ENCODE measurements at places on chromosomes 13 and 19.

- no peak for DNase-seq
Measured at GRCh38 chr13:51998723-51999509, 12.3 kb downstream of the ATP7B start.

DNA sequence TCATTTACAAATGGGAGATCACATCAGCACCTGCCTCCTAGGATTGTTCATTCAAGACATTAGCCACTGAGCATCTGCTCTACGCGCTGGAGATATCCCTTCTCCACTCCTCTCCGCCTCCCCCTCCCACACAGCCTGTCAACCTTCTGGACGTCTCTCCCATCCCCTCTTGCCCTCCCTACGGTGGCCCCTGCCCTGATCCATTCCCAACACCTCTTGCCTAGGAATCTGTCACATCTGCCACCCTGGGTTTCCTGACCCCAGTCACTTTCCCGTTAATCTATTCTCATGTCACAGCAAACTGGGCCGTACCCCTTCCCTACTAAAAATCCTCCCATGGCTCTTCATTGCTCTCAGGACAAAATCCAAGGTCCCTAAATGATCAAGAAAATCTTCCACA, 10.3 kb downstream of the DYRK1B start:
- no peak for DNase-seq

- DNase-seq = no peak
Measured at GRCh38 chr13:20826843-20827560, 53.2 kb upstream of the EEF1AKMT1 start.

GRCh38 chr19:33745297-33745696, 51.4 kb upstream of the KCTD15 start:
- no peak for DNase-seq

DNA sequence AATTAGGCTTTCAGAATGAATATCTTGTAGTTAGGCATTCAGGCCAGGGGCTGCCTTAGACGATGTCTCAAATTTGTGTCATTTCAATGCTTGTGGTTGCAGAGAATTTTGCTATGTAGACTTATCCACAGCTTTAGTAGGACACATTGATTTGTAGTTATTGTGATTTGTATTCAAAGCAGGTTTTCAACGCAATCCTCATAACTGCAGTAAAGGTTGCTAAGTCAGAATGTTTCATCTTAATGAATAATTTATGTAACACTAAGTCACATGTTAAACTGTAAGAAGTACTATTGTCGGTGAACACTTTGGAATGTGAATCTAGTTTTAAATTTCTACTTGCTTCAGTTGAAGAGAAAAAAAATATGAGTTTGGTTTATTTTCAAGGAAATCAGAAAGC, 1117.2 kb upstream of the SPRY2 start:
- no peak for DNase-seq

GRCh38 chr13:114200399-114200911, 21.4 kb downstream of the CFAP97D2 start:
- DNase-seq = no peak

- DNase-seq = no peak
Measured at GRCh38 chr13:94028650-94029049, 450.8 kb downstream of the DCT start.

DNA sequence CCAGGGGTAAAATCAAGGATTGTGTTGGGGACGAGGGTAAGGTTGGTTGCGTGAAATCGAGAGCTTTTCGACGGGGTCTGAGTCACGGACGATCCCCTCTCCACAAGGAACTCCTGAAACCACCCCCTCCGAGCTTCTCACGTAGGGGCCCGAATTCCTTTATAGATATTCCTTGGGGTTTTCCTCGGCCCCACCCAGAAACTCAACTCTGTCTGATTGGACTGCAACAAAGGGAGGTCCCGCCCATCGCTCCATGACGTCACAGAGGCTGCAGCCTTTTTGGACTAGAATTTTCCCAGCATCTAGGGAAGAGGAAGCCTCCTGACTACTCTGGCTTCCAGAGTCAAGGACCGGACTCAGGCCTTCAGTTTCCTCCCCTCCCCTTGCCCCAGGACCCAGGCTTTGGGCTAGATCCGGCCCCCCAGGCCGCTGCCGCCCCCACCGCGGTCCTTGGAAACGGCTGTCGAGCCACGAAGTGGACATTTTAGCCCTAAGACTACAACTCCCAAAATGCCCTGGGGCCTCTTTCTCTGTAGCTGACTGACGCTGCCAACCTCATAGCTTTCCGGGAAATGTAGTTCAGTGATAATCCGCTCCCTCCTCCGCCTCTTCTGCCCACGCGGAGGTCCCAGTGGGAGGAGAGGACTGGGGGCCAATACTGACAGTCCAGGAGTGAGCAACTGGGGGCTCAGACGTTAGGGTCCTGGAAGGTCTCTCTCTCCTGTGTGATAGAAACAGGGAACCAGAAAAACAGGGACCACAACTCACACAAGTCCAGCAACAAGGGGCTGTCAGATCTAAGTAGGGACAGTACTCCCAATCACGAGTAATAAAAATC, at the start of gene IZUMO1:
Gene IZUMO1 (minus strand): TSS at position 172 of the 838 bp plus-strand sequence. CDS start 1,050 bp downstream, outside the sequence.
- no peak for DNase-seq

GRCh38 chr19:46221981-46222610, 7.4 kb upstream of the IGFL1 start:
- no peak for DNase-seq

GRCh38 chr19:1312767-1313694, 27.4 kb downstream of the EFNA2 start:
- DNase-seq = no peak

GRCh38 chr19:14033946-14034345, 2.4 kb downstream of the IL27RA start:
- DNase-seq = no peak

DNA sequence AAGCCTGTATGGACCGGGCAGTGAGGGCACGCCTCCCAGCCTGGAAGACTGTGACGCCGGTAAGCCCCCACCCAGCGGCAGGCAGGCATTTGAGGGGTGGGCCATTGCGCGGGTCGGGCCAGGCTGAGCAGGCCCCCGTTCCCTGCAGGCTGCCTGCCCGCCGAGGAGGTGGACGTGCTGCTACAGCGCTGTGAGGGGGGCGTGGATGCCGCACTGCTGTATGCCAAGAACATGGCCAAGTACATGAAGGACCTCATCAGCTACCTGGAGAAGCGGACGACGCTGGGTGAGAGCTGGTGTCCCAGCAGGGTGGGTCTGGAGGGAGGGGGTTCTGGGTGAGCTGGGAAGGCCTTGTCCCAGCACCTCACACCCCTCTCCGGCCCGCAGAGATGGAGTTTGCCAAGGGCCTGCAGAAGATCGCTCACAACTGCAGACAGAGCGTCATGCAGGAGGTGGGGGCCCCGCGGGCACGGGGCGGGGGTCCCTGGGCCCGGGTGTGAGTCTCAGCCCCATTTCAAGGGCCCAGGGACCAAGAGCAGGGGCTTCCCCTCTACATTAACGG, 7.1 kb downstream of the ARHGAP45 start:
- no peak for DNase-seq

DNA sequence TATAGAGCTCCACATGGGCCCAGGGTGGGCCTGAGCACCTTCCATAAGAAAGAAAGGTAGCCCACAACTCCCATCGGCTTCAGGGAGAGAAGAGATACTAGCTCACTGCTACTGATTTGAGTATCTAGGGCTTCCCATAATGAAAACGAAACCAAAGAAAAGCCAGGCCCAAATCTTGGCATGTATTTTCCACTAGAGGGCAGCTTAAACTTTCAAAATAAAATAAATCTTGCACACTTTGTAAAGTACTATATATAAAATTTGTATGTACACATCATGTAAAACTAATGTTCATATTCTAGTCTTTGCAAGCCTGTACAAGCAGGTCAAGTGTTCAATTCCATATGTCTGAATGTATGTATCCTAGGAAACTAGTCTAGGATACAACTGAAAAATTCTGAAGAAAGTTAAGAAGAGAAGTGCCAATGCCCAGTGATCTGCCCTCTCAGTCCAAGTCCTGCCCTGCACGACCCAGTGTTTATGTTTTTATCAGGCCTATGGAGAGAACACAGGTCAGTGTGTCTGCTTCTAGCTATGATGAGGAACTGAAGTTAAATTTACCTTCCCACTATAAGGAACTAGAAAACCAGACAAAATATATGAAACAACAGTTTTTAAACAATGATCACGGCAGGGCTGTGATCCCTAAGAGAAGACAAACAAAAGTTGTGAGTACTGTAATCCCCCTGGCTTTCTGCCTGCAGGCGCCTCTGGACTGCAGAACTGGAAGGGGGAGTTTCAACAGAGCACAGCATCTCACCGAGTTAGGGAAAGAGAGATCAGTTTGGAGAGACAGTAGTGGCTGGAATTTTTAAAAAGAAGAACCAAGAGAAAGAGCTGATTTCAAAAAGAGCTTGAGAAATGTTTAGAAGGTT, 475.7 kb downstream of the UQCRFS1 start:
- peak; percentile 34 for DNase-seq

GRCh38 chr19:44943801-44944249, 1.8 kb downstream of the APOC4 start:
- no peak for DNase-seq

DNA sequence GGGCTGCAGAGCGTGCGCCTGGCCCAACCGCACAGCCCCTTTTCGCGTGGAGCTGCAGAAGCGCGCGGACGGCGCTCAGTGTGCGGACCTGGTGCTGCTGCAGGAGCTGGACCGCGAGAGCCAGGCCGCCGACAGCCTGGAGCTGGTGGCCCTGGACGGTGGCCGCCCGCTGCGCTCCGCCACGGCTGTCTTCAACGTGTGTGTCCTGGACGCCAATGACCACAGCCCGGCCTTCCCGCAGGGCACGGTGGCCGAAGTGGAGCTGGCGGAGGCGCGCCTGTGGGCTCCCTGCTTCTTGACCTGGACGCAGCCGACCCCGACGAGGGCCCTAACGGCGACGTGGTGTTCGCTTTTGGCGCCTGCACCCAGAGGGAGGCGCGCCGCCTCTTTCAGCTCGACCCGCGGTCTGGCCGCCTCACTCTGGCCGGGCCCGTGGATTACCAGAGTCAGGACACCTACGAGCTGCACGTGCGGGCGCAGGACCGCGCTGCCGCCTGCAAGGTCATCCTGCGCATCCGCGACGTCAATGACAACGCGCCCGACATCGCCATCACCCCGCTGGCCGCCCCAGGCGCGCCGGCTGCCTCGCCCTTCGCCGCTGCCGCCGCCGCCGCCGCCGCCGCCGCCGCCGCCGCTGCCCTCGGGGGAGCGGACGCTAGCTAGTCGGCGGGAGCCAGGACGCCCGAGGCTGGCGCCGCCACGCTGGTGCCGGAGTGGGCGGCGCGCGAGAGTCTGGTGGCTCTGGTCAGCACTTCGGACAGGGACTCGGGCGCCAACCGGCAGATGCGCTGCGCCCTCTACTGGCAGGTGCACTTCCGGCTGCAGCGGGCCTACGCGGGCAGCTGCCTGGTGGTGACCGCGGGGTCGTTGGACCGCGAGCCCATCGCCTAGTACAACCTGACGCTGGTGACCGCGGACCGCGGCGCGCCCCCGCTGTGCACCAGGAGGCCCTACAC, 172.2 kb downstream of the OLFM4 start:
- no peak for DNase-seq

DNA sequence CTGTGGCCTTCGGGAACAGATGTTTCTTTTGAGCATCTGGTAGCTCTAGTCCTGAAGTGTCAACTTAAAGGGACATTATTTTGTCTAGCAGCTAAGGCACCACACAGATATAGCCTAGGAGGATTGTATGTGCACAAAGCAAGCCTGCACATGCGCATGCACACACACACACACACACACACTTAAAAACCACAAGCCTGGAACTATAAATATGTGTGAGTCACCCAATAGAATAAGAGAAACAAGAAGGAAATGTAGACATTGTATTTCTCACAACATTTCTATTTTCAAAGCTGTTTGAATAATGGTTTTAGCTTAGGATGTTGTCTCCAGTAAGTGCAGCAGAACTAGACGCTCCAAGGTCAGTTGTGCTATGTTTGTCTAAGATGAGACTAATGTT, 516.5 kb downstream of the SUCLA2 start:
- DNase-seq = no peak

DNA sequence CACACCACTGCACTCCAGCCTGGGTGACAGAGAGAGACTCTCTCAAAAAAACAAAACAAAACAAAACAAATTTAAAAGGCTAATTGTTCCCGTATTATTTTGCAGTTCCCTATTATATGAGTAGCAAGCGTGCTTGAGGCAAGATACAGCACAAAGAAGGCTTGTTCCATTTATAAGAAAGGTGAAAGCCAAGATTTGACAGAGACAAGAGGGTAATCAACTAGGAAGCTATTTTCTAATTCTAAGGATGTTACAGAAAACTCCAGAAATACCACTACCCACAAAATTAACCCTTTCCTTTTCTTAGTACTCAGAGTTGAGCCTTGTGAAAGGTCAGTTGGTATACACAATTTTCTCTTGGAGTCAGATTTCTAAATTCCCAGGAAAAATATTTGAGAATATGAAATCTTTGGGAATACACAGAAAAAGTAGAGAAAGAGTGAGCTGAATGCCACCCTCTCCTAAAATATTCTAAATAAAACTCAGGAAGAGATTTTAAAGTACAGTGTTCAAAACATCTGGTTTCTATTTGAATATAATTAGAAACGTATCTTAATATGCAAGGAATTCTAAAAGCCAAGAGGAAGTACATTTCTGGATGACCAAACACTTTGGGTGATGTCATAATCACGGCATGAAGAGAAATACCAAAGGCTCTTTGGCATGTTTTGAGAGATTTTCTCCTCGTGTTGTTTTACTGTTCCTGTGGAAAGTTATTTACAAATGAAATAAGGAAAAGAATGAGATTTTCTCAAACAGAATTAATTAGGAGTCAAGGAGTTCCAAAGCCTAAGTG, 63.0 kb upstream of the FLT1 start:
- DNase-seq = no peak

GRCh38 chr13:100790405-100790804, 115.8 kb upstream of the TMTC4 start:
- no peak for DNase-seq

DNA sequence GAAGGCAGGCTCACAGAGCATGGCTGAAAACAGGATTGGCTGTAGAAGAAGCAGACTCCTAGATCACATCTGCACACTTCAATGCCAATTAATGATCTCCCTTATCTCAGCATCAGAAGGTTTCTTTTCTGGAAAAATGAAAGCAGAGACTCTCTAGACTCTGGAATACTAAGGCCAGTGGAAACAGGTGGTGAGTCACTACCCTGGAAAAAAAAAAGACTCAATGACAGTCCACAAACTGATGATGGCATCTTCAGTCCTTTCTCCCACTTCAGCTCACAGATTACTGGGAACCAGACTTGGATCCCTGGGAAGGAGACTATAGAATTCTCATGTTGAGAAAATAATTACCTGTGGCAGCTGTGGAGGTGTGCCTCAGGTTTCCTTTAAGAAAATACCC, 47.5 kb upstream of the MBNL2 start:
- no peak for DNase-seq

Data from NCI-H1105 (cell line).